ENCODE measurements at places on chromosomes 7 and 10. TPM values are rescaled to one million over a fixed set of nuclear protein-coding genes. Genes with fewer than 3 reads are reported as not detected.

DNA sequence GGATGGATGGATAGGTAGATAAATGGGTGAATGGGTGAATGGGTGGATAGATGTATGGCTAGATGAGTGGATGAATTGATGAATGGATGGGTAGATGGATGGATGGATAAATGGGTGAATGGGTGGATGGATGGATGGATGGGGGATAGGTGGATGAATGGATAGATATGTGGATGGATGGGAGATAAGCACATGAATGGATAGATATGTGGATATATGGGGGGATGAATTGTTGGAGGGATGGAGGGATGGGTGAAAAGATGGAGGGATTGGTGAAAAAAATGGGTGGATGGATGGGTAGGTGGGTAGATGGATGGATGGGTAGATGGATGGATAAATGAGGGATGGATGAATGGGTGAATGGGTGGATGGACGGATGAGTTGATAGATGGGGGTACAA lies 196.4 kb downstream of the FRMD4A start:
- no peaks in the 10 kb centered on the region for H3K36me3 ChIP-seq
- H3K27me3 ChIP-seq = no peaks in the 10 kb centered on the region
- no peaks in the 10 kb centered on the region for H3K4me1 ChIP-seq
- H3K27ac ChIP-seq = no peak overlapping the region
- no peak for DNase-seq
- H3K4me3 ChIP-seq = no peak overlapping the region

- no peaks in the 10 kb centered on the region for H3K27me3 ChIP-seq
- no peaks in the 10 kb centered on the region for H3K4me1 ChIP-seq
- H3K27ac ChIP-seq = no peak overlapping the region
- no peaks in the 10 kb centered on the region for H3K36me3 ChIP-seq
- no peak overlapping the region for H3K4me3 ChIP-seq
- DNase-seq = no peak
Measured at GRCh38 chr7:121235201-121235600, 93.6 kb upstream of the WNT16 start.

GIMAP5 gene
- total RNA-seq = 90.6 TPM

GRCh38 chr10:109861081-109861480 lies 62.2 kb downstream of the XPNPEP1 start:
- DNase-seq = no peak
- peaks cover 37% of the 10 kb centered on the region for H3K36me3 ChIP-seq
- H3K4me1 ChIP-seq = peaks cover under 1% of the 10 kb centered on the region
- no peaks in the 10 kb centered on the region for H3K27me3 ChIP-seq
- no peak overlapping the region for H3K4me3 ChIP-seq

DNA sequence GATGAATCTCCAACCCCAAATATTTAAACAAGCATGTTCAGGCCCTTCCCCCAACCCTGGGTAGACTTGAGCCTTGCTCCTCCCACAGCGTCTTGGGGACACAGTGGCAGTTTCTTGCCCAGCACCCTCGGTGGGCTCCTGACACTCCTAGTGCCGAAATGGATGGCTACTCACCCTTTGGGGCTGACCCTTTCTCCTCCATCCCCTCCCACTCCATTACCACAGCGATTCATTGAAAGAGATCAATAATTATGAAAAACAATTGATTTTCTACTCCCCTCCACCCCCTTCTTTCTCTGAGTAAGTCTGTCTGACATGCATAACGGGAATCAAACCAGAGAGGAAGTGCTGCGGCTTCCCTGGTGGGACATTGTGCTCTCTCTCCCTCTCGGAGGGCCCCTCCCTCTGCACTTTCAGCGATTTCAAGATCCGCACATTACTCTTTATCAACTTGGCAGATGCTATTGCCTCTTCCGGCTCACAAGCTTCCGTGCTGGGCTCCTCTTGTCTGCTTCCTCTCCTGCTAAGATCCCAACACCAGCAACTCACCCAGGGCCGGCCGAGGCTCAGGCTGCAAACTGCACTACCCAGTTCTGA lies 79.0 kb upstream of the PLXNA4 start:
- peaks cover 28% of the 10 kb centered on the region for H3K4me1 ChIP-seq
- H3K27ac ChIP-seq = peak overlapping the region; percentile 67
- H3K4me3 ChIP-seq = no peak overlapping the region
- no peaks in the 10 kb centered on the region for H3K27me3 ChIP-seq
- peak; percentile 80 for DNase-seq
- H3K36me3 ChIP-seq = no peaks in the 10 kb centered on the region

MEOX2 gene
- 0.60 TPM for total RNA-seq

GRCh38 chr10:95291365-95292039 lies 699 bp upstream of the PDLIM1 start:
- H3K27ac ChIP-seq = no peak overlapping the region
- peaks cover 40% of the 10 kb centered on the region for H3K4me1 ChIP-seq
- H3K27me3 ChIP-seq = no peaks in the 10 kb centered on the region

- H3K27ac ChIP-seq = no peak overlapping the region
- H3K36me3 ChIP-seq = peaks cover 85% of the 10 kb centered on the region
- no peaks in the 10 kb centered on the region for H3K4me1 ChIP-seq
- DNase-seq = no peak
- H3K4me3 ChIP-seq = no peak overlapping the region
Measured at GRCh38 chr10:98422182-98422581, 7.2 kb upstream of the PYROXD2 start.

PTPN20 gene
- total RNA-seq = 13.9 TPM

DNA sequence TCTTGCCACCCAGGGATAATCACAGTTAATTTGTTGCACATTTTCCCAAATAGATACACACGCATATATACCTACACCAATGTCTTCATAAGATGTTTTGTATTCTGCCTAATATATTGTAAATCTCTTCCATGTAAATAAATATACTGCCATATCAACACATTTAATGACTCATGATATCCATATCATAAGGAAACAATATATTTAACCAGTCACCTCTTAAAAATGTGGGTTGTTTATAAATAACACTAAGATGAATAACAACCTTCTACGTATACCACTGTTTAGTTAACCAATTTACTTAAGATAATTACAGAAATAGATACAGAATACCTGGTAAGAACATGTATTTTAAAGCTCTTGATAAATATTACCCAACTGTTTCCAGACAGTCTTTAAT lies 38.2 kb downstream of the ELAPOR2 start:
- no peak for DNase-seq
- H3K27ac ChIP-seq = no peak overlapping the region
- no peaks in the 10 kb centered on the region for H3K36me3 ChIP-seq
- H3K27me3 ChIP-seq = no peaks in the 10 kb centered on the region
- no peaks in the 10 kb centered on the region for H3K4me1 ChIP-seq
